Ovary (tissue), 10 donors: ENCODE measurements at places on chromosomes 5 and 9. TPM values are rescaled to one million over a fixed set of nuclear protein-coding genes. Genes with fewer than 3 reads are reported as not detected.

Gene ZDHHC11B
- 2.4 TPM for total RNA-seq

Gene MTMR12
- total RNA-seq = 36.5 TPM

Gene DDX4
- total RNA-seq = not detected

Gene SLC6A3
- 0.40 TPM for total RNA-seq

Gene HMGXB3
- 26.2 TPM for total RNA-seq

Gene ANKRD31
- total RNA-seq = 0.46 TPM

Gene HNRNPAB
- 132 TPM for total RNA-seq

Gene MTX3
- total RNA-seq = 20.5 TPM

Gene NOL6
- total RNA-seq = 27.7 TPM

Gene SLC46A2
- not detected for total RNA-seq

Gene NUTM2G
- not detected for total RNA-seq

Gene PCDHGA7
- 6.4 TPM for total RNA-seq

Gene SOHLH1
- not detected for total RNA-seq

Gene ACTBL2
- not detected for total RNA-seq

Gene TEX48
- not detected for total RNA-seq

Gene DEPDC1B
- total RNA-seq = not detected

Gene WWC1
- 0.58 TPM for total RNA-seq

Gene C9
- total RNA-seq = not detected

Gene IRX2
- not detected for total RNA-seq

Gene ANKHD1
- total RNA-seq = 141 TPM

Gene VPS13A
- 13.7 TPM for total RNA-seq

Gene IFNB1
- total RNA-seq = not detected

Gene AK3
- total RNA-seq = 56.6 TPM
